Mesenteric fat pad (tissue), 1 donor: ENCODE measurements at places on chromosomes 12 and 14. TPM values are rescaled to one million over a fixed set of nuclear protein-coding genes. Genes with fewer than 3 reads are reported as not detected.

GRCh38 chr14:104579507-104579906 lies at the start of gene C14orf180:
Gene C14orf180, plus strand, starts transcription at chr14:104579764. Its CDS starts 6,667 bp downstream, at chr14:104586431.
- DNase-seq: no peak

DNA sequence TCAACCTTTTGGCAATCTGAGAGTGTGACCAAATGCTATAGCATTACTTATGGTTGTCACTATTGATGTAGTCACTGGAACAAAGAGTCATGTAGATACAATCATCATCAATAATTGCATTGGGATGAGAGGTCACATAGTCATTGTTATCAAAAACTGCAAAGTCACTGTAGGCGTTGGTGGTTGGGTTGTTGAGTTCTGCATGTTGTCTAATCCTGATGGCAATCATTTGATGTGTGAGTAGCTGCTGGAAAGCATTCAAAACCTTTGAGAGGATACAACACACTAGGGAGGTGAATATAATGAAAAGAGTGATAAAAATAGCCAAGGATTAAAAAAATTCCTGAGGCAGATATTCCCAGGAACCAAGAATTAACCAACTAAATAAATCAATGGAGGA lies 214.7 kb upstream of the SYT10 start:
- DNase-seq: no peak

DNA sequence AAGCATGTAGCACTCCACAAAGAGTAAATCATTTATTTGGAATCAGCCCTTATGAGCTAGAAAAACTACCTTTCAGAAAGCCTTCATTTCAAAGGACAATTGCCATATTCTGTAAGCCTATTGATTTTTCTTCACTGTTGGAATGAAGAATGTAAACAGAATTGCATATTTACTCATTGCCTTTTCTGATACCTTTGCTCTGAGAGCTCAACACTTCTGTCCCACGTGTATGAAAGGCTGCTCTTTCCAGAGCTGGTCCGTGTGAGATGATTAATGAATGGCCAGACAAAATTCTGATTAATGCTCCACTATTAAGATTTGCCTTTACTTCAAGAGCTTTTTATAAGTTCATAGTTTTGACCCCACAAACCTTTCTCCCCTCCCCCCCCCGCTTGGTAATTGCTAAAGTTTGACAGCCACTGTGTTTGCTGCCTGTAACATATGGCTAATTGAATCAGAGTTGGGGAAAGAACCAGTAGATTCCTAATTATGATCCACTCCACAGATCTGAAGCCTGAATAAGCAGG lies 63.0 kb upstream of the PLEKHA5 start:
- no peak for DNase-seq

DNA sequence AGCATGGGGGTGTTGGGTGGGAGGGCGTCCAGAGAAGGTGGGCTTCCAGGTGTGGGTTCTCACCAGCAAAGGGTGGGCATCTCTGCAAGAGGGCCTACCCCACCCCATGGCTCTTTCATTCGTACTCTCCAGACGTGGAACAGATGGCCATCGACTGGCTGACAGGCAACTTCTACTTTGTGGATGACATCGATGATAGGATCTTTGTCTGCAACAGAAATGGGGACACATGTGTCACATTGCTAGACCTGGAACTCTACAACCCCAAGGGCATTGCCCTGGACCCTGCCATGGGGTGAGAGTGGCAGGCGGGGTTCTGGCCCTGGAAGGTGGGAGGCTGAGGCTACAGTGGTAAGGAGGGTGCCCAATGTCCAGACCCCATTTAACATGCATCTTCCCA lies 6.7 kb upstream of the LRP1-AS start:
- DNase-seq: no peak

The GLIPR1L1 gene
- not detected for total RNA-seq

GRCh38 chr14:66206554-66206953 lies 279.6 kb upstream of the CCDC196 start:
- DNase-seq: no peak

The TMEM119 gene
- total RNA-seq: 13.0 TPM

The SLC25A47 gene
- total RNA-seq: not detected

DNA sequence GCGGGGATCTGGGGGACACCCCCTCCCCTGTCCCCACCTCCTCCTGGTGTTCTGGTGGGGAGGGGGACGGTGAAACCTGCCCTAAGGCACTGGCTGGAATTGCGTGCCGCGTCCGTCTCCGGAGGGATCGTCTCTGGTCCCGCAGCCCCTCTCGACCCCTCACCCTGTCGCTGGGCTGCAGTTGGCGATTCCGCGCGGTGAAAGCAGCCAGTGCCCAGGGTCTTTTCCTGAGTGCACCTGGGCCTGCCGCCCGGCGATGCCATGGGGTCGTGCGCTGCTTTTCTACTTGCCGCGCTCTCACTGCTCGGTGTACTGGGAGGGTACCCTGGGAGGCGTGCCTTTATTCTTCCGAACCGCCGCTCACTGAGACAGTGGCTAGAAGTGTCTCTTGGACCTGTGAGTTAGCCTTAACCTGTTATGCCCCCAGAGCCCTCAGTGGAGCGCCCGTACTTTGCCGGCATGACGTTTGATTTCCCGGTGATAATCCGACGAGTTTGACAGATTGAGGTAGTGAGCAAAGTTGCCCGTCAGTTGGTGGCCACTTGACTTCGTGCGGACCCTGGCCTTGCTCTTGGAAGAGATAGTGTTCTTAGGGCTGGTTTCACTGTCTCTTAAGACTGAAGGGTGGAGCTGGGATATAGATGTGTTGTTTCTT lies 788 bp downstream of the SFSWAP start:
- no peak for DNase-seq
